ENCODE measurements at places on chromosomes 1 and 21. TPM values are rescaled to one million over a fixed set of nuclear protein-coding genes. Genes with fewer than 3 reads are reported as not detected.

DNA sequence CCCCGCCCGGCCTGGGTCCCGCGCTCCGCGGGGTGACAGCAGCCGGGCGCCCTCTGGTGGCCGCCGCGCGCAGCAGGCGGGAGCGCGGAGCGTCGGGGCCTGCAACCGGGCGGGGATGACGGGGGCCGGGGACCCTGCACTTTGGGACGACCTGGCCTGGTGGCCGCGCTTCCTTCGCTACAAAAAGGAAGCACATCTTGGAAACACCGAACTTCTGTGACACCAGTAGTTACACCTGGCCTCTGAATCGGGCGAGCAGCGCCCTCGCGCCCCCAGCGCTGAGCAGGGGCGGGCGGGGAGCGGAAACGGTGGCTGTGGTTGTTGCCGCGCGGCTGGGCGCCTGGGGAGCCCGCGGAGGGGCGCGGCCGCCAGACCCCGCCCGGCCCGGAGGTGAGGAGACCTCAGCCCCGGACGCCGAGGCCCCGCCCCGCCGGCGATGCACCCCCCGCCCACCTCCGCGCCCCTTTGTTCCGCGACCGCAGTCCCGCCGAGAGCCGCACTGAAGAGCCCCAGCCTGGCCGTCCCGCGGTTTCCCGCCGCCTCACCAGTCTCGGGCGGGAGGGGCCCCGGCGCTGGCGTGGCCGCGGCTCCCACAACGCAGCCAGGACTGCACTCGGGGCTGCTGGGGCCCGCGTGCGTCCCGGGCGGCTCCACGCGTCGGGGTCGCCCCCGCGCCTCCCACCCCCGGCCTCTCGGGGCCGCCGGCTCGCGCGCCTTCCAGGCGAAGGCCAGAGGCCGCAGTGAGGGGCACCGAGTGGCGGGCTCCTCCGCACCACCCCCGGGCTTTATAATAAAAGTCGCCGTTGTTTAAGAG, 59.3 kb downstream of the H3-3A start:
- H3K36me3 ChIP-seq: no peaks in the 10 kb centered on the region

Gene C1QTNF12
- 3.8 TPM for total RNA-seq

Gene INKA2
- 2.3 TPM for total RNA-seq

- H3K36me3 ChIP-seq: no peaks in the 10 kb centered on the region
- H3K27ac ChIP-seq: no peak overlapping the region
- H3K27me3 ChIP-seq: peaks cover 8% of the 10 kb centered on the region
- H3K4me1 ChIP-seq: no peaks in the 10 kb centered on the region
These were observed 94.3 kb downstream of the KCNJ6 start for GRCh38 chr21:37821786-37822450.

Gene AMY1B
- total RNA-seq: not detected

GRCh38 chr21:25313829-25314228, 293.5 kb downstream of the MRPL39 start:
- no peak overlapping the region for H3K4me3 ChIP-seq
- DNase-seq: no peak
